ENCODE measurements at places on chromosomes 4 and X.
A peak's percentile ranks its signal among the peaks of the same experiment; 100 is the strongest.

GRCh38 chr4:60134099-60134498 lies 1066.0 kb upstream of the ADGRL3 start:
- DNase-seq, result peak; percentile 29

GRCh38 chr4:185997296-185997695 lies 71.7 kb upstream of the TLR3 start:
- DNase-seq, result no peak

DNA sequence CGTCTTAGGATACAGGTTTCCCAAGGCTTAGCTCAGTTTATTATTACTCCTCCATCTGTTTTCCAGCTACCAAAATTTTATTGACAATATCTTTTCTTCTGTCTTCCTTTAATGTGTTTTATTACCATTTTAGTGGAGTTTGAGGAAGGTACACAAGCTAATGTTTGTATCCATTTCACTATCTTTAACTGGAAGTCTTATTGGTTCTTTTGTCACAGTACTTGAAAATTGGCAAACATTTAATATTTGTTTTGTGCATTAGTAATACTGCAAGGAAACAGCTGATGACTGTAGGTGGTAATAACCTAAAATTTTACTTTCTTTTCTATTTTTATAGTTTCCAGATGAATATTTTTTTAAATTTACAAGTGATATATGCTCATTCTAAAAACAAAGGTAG lies 9.3 kb upstream of the ARL9 start:
- no peak for DNase-seq

DNA sequence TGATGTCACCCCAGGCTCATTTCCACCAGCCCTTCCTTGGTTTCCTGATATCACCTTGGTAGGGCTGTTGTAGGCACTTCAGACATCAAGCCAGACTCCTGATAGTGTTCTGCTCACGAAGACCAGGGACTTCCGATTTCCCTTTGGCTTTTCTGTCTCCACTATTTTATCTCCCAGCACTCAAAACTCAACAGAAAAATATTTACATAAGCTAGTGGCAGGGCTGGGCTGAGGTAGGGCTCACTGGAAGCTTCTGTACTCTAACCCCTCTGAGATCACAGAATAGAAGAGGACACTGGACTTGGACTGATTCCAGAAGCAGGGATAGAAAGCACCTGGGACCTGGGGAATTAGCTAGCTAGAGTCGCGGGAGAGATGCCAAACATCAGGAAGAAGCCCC lies 34.4 kb upstream of the EFNB1 start:
- no peak for DNase-seq

- DNase-seq, result peak; percentile 14
Observed at GRCh38 chr4:165784672-165785071, 88.4 kb upstream of the TLL1 start.

GRCh38 chr4:27308379-27308778 lies 447.7 kb downstream of the STIM2 start:
- no peak for DNase-seq

DNA sequence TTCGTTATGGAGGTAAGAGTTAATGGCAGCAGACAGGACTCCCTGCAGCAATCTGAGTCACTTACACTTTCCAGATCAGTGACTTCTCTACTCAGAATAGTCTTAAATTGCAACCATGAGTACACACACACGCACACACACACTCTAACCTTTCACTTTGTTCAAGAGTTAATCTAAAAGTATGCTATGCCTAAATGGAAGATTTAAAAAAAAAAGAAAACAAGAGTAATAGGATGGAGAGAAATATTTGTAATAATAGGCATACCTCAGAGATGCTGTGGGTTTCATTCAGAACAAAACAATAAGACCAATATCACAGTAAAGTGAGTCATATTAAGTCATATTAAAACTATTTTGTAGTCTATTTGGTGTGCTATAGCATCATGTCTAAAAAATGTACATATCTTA lies 969.1 kb upstream of the PCDH10 start:
- peak; percentile 91 for DNase-seq

GRCh38 chrX:130516123-130516522 lies 114.3 kb downstream of the RBMX2 start:
- no peak for DNase-seq
